ENCODE measurements at places on chromosomes 16 and 17.

DNA sequence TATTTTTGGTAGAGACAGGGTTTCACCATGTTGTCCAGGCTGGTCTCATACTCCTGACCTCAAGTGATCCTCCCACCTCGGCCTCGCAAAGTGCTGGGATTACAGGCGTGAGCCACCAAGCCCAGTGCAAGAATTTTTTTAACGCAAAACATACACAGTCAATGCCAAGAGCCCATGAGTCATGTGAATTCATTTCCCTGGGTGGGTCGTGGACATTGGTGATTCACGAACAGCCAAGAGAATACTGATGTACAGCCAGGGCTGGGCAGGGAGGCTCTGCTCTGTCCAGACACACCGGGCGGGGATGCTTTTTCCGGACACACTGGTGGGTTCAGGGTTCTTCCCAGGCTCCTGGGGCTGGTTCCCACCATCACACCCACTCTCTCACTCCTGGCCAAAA is 17.7 kb downstream of the SLC38A8 start:
- peak; percentile 28 for DNase-seq

DNA sequence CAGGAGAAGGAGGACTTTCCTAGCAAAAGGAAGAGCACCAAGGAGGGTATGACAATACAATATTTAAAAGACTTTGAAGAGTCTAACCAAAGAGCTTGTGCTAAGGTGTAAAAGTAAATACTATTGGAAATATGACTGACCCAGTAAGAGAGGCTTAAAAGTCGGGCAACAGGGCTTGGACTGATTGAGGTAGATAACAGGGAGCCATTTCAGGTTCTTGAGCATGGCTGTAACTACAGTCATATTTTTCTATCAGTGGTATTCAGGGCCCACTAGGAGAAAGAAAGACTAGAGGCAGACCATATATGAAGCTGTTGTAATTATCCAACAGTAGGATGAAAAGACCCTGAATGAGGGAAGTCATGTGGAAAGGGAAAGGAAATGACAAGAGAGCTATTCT is 62.3 kb downstream of the SMURF2 start:
- no peak for DNase-seq

GRCh38 chr16:68844211-68844564 is 857 bp downstream of the TANGO6 start:
- no peak for DNase-seq

GRCh38 chr16:64434526-64435069 is 687.3 kb downstream of the CDH11 start:
- DNase-seq, result no peak

GRCh38 chr16:81293909-81294802 is 20.6 kb upstream of the GAN start:
- DNase-seq, result no peak

- DNase-seq, result no peak
Measured at GRCh38 chr17:36911001-36911400, 26.3 kb upstream of the LHX1 start.

DNA sequence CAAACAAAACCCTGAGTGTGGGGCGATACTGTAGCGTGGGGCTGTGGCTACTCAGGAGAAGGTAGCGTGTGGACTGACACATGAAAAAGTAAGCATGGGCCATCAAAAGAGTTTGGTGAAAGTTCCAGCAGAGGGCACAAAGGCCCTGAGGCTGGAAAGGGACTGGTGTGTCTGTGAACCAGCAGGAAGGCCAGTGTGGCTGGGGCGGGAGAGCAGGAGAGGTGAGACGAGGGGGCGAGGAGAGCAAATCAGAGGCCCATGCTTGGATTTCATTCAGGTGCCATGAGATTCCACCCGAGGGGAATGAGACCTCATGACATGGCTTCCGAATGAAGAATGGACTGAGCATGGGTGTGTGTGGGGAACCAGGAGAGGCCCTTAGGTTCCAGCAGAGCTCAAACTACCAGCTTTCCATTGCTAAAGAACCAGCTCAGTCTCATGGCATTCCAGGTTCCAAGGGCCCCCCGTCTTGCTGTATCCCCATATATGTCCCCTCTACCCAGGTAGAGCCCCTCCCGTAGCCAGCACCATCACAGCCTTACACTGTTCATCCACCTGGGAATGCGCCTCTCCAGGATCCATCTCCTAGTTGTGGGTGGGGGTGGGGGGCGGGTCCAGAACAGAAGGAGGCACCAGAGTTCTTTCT is 31.1 kb downstream of the TRPV2 start:
- no peak for DNase-seq

All from HFFc6 (cell line).